ENCODE measurements at places on chromosomes 2 and 18.

DNA sequence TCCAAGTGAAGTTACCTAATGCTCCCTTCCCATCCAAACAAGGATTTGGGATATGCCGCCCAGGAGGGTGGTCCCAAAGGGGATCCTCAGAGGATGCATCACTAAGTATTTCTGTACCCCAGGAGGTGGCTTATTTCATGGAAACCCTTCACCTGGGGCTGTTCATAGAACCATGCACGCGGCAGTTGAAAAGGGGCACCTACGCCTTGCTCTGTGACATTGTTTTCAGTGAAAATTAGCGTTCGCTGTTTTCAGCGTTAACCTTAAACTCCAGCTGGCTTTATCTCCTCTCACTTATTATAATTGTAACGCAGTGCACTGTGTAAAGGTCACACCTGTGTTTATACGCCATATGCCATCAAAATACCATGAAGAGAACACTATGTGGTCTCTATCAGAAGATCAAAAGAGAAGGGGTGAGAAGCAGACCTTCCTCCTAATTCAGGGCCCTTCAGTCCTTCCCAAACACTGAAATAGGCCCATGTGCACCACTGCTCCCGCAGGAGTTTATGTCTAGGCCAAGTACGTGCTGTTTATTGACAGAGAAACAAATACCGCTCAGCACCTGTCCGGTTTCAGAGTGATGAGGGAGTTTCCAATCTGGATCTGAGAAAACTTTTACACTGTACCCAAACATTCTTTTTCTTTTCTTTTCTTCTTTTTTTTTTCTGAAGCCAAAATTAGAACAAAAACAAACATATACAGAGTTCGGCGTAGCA lies 162.1 kb downstream of the BCL2 start:
- no peak for DNase-seq

DNA sequence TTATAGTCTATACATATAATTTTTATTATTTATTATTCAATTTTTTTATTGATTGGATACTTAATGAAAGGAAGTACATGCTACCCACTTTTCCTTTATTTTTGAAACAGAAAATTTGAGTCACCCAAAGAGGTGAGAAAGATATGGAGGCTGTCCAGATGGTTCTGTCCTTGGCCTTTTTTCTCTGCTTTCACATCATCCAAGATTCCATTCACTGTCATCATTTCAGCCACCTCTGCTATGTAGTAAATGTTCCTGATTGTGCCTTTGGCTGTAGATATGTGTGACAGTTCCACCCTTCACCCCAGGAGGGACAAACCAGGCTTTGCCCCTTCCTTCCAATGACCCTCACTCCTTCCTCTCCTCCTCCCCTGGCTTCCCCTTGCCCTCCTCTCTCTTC lies 675.7 kb upstream of the ID2 start:
- no peak for DNase-seq

DNA sequence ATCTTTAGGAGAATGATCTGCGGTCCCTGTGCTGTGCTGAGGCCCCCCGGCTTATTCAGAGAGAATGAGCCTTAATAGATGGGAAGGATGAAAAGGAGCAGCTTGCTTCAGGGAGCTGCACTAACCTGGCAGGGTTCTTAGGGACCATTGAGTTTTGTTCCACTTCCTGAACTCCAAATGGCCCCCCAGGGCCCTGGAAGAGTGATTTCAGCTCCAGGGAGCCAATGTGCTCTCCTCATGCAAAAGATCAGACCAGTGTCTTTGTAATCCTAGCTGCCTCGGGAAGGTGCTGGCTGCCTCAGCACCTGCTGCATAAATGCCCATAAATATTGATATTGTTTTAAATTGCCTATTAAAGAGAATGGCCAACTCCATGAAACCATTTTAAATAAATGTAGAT lies 210.2 kb downstream of the NCK2 start:
- no peak for DNase-seq

DNA sequence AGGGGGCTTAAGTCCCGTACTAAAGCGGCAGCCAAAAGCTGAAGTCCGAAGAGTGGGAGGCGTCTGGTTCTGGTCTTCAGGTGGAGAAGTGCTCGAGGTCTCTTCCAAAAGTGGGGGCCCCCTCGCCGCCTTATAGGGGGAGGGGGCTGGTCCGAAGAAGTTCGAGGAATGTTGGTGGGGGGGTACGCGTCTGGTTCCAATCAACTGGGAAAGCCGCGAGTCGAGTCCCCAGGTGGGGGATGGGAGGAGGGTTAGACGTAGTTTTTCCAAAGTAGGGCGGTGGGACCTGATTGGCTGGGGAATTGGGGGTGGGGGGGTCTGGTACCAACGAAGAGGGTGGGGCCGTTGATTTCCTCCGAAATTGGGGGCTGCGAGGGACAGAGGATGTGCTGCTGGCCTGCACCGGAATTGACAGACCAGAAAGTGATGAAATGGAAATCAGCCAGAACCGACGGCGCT lies 594 bp downstream of the ITM2C start:
- no peak for DNase-seq

- DNase-seq, result no peak
Observed at GRCh38 chr2:167318581-167318980, 430.3 kb downstream of the XIRP2 start.
